ENCODE measurements at places on chromosomes 11 and 22. TPM values are rescaled to one million over a fixed set of nuclear protein-coding genes. Genes with fewer than 3 reads are reported as not detected.

The ABCG4 gene
- total RNA-seq, result 0.53 TPM

The SHISA8 gene
- not detected for total RNA-seq

DNA sequence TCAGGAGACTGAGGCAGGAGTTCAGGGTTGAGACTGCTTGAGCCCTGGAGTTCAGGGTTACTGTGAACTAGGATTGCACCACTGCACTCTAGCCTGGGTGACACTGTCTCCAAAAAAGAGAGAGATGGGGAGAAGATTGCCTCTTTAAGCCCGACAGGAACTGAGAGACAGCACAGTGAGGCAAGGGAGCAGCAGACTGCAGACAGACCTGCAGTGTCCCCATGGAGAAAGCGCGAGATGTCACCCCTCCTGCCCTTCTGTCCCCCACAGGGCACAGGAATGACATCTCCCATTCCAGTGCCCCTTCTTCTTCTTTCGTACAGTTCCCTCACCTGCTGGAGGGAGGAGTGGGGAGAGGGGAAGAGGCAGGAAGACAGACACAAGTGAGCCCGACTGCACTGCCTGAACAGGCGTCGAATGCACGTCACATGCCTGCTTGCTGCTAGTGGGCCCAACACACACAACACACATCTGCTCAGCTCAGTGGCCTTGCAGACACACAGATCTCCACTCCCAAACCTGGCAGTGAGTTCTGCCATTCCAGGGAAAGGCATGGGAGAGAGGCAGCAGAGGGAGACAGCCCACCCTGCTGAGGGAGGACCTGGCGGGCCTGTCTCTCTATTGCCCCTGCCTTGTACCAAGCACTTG lies 167.0 kb downstream of the DSCAML1 start:
- no peaks in the 10 kb centered on the region for H3K36me3 ChIP-seq
- H3K27ac ChIP-seq, result no peak overlapping the region
- no peak for DNase-seq
- H3K4me3 ChIP-seq, result no peak overlapping the region

DNA sequence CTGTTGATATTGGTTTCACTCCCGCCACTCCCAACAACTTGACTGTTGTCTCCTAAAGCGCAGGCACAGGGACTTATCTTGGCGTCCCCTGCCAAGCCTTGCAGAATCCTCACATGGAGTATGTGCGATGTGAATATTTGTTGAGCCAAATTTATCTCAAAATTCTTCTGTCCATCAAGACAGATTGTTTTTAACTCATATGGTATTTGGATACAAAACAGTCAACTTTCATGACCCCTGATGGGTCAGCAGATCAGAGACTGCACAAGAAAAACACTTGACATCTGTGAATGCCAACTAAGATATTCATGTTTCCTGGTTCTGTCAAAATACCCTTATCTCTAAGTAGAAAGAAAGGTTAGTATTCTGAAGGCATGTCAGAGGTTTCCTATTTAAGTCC lies 221.7 kb upstream of the BLID start:
- H3K4me1 ChIP-seq, result peaks cover 6% of the 10 kb centered on the region
- no peak overlapping the region for H3K27ac ChIP-seq
- no peak overlapping the region for H3K4me3 ChIP-seq
- peaks cover 2% of the 10 kb centered on the region for H3K27me3 ChIP-seq

- H3K27me3 ChIP-seq, result peaks cover 3% of the 10 kb centered on the region
- no peaks in the 10 kb centered on the region for H3K36me3 ChIP-seq
- DNase-seq, result no peak
- no peak overlapping the region for H3K4me3 ChIP-seq
- H3K27ac ChIP-seq, result no peak overlapping the region
- no peaks in the 10 kb centered on the region for H3K4me1 ChIP-seq
Observed at GRCh38 chr22:32310777-32311176, 46.9 kb upstream of the RFPL3 start.

DNA sequence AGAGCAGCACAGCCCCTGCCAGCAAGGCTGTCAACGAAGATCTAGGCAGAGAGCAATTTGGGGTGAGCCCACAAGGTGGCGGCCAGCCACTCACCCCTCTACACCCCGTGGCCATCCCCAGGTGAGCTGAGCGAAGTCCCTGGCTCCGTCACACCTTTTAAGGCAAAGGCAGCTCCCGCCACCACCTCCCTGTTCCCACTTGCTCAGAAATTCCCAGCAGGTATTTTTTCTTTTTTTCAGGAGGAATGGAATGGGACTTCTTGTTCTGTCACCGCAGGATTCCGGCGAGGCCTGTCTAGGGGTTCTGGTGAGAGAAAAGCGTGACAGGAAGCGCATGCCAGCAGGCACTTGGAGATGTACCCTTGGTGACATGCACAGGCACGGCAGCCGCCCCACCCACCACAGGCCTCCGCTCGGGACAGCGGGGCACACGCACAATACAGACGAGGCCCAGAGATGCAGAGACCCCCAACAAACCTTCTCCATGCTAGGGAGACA lies 10.0 kb downstream of the RPL3 start:
- peaks cover 21% of the 10 kb centered on the region for H3K36me3 ChIP-seq
- DNase-seq, result no peak
- H3K4me3 ChIP-seq, result no peak overlapping the region
- H3K4me1 ChIP-seq, result peaks cover 3% of the 10 kb centered on the region

- no peak overlapping the region for H3K27ac ChIP-seq
- H3K36me3 ChIP-seq, result no peaks in the 10 kb centered on the region
- H3K27me3 ChIP-seq, result peaks cover 18% of the 10 kb centered on the region
- no peak for DNase-seq
- H3K4me3 ChIP-seq, result no peak overlapping the region
Observed at GRCh38 chr11:107468596-107468995, 11.0 kb upstream of the CWF19L2 start.

Measured in progenitor cell of endocrine pancreas (in vitro differentiated cells).